ENCODE measurements at places on chromosomes 5 and 9.

DNA sequence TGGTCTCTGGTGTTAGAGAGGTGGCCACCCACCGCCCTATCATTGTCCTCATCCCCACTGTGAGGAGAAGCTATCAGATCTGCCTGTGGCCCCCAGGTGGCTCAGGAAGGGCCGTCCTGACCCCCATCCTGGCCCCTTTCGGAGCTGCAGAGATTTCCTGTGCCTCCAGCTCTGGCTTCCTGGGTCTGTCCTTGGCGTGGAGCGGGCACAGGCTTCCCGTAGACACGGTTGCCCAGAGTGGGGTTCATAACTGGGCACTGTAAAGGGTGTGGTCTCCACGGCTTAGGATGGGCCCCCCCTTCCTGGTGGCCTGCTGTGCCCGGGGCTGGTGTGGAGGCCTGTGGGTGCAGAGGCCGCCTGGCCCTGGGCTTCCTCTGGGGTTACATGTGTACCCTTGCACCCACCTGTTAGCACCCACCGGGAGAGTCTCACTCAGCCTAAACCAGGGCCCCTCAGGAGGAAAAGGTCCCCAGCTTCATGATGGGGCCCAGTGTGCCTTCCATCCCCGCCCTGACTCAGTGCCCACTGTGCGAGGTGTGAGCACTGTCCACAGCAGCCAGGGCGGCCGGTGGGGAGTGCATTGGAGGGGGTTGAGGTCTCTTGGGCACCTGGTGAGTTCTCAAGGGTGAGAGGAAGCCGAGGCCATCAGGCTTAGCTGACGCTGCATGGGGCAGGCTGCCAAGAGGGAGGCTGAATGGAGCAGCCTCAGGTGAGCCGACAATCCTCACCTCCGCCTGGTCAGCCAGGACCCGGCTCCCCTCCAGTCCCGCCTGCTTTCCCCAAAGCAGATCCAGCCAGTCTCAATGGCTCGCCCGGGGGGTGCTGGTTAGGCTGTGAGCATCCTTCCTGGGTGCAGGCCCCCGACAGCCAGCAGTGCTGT is 15.3 kb upstream of the AJM1 start:
- no peak for DNase-seq

GRCh38 chr5:93477816-93478215 is 103.2 kb downstream of the NR2F1-AS1 start:
- no peak for DNase-seq

- no peak for DNase-seq
Measured at GRCh38 chr5:38190111-38190510, 68.2 kb upstream of the EGFLAM start.

- DNase-seq, result no peak
Measured at GRCh38 chr9:36762958-36763357, 190.3 kb downstream of the MELK start.

DNA sequence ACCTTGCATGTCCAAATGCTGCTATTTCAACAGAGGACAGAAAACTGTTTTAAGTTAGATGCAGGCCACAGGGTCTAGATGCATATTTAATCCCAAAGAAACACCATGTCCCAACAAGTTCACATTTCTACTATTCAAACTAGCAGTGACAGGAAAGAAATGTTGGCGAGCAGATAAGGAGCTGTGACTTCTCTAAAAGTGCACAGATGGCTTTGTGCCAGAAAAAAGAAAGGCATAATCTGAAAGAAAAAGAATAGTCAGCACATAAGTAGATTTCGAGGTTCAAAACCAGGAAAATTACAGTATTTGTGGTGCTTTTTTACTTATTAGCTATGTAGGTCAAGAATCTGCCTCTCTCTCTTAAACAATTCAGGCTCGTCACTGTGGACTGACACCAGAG is 178.3 kb downstream of the DNAH5 start:
- DNase-seq, result no peak

- DNase-seq, result no peak
Measured at GRCh38 chr5:143200781-143201398, 202.6 kb downstream of the NR3C1 start.
